ENCODE measurements at places on chromosomes 7 and 10.

- no peak for DNase-seq
Measured at GRCh38 chr10:80633383-80633860, 95.7 kb downstream of the SH2D4B start.

- DNase-seq = no peak
Measured at GRCh38 chr7:19322002-19322401, 176.8 kb upstream of the FERD3L start.

GRCh38 chr7:72345208-72345727, 66.9 kb downstream of the CALN1 start:
- no peak for DNase-seq

DNA sequence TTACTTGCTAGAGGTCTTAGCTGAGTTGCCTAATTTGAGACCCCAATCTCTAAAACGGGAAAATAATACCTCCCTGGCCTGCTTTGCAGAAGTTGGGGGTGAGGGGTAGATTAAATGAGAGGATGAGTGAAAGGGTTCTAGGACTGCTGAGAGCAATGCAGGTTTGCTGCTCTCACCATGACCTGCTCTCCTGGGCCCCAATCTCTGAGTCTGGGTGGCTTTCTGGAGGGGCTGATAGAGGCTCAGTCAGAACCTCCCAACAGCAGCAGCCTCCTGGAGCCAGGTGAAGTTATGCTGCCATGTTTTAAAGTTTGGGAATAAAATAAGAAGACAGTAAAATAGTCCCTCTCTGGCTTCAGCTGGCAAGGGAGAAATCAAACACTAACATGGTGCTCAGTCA, 7.3 kb downstream of the UROS start:
- DNase-seq = no peak

GRCh38 chr7:130929896-130930659, 196.1 kb upstream of the KLF14 start:
- peak; percentile 10 for DNase-seq

GRCh38 chr7:147022056-147022455, 905.5 kb downstream of the CNTNAP2 start:
- no peak for DNase-seq

- no peak for DNase-seq
Measured at GRCh38 chr10:4344492-4344994, 481.5 kb upstream of the AKR1E2 start.

DNA sequence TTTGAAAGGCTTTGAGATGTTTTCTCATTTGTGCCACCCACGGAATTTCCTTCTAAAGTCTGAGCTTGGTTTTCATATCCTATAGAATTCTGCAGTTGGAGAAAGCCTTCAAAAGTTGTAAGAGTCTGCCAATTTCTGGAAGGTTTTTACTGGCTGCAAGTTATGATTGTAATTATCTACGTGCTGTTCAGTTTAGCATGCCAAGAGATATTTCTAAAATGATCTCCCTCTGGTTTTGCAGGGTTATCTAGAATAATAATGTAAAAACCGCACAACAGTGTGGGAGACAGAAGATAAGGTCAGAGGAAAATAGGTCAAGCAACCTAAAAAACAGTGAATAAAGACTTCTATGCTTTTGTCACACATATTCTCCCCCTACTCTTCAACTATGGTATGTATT, 69.3 kb downstream of the MTERF1 start:
- no peak for DNase-seq

GRCh38 chr10:102175415-102175814, 23.2 kb downstream of the NOLC1 start:
- no peak for DNase-seq

DNA sequence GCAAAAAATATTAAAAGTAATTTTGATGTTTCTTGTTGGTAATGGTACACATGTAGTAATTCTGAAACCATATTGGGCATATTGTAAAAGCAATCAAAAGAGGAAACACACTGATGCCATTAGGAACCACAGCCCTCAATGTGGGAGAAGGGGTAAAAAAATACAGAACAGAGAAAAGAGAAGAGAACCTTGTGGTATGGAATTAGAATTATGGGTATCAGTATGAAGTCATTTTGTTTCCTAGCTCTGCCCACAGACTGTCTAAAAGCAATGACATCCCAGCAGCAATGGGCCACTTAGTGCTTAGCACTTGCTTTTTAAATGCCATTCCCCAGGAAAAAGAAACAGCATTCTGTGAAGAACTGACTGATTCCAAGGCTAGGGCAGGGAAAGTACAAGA, 61.5 kb downstream of the CPVL start:
- DNase-seq = no peak

- no peak for DNase-seq
Measured at GRCh38 chr10:120570418-120570817, 113.4 kb downstream of the PLPP4 start.

DNA sequence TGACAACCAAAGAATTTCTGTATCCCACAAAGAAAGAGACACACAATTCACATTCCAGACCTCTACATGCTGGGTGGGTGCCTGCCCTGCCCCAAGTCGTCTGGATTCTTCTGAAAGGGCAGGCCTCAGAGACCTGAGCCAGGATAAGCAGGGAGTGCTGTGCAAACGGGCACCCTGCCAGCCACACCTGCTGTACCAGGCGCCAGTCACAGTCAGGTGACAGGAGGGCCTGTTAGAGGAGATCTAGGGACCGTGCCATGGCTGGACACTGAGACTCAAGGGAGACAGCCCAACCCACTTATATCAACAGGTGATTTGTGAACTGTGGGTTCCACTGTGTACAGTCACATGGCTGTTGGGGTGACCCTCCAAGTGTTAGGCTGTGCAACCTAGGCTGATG, 103.1 kb upstream of the AFAP1L2 start:
- peak; percentile 59 for DNase-seq

- DNase-seq = no peak
Measured at GRCh38 chr10:75159519-75159918, 48.1 kb downstream of the SAMD8 start.

All from NCI-H2029 (cell line).